Activated T-cell treated with anti-CD3 and anti-CD28 coated beads for 4 hours (primary cell): ENCODE measurements at places on chromosomes 3 and 15.

DNA sequence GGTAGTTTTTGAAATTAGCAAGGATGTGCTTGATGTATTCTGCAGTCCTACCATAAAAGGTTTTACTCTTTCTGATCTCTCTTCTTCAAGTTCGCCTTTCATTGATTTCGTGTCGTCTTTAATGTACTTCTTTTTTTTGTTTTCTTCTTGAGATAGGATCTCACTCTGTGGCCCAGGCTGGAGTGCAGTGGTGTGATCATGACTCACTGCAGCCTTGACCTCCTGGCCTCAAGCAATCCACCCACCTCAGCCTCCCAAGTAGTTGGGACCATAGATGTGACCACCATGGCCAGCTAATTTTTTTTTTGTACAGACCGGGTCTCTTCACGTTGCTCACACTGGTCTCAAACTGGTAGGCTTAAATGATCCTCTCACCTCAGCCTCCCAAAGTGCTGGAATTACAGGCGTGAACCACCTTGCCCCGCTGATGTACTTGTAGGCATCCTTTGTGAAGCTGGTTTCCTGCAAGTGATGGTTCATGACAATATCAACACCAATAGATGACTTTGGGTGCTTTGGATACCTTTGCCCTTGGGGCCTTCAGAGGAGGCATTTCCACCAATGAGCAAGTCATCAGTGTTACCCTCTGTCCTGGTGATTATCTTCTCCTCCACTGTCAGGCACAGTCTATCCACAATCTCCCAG is 28.9 kb upstream of the RNF7 start:
- no peak for DNase-seq

DNA sequence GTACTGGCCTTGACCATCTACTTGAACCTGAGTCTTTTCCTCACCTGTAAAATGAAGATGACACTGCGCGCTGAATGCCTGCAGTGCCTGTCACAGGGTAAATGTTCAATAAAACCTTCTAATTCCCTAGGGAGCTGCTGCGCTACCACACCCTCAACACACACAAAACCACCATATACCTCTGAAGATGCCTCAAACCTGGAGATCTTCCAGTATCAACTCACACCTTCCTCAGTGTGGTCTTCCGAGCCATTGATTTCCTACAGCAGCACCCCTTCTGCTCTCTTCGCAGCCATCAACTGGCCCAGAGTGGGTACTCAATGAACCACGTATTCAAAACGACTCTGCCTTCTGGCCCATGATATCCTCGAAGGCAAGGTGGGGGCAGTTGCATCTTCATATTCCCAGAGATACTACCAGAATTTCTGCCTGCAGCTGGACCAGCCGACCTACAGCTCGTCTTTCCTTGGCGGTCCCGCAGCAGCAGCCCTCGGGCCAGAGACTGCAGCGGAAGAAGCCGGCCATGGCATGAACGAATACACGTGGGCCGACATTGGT is 695 bp downstream of the RPL32 start:
- DNase-seq = no peak

GRCh38 chr3:74534611-74535010 is 79.8 kb downstream of the CNTN3 start:
- no peak for DNase-seq

- no peak for DNase-seq
These were observed 9.5 kb downstream of the CLDN18 start for GRCh38 chr3:138019281-138020069.

GRCh38 chr3:88343264-88343663 is 193.5 kb downstream of the C3orf38 start:
- DNase-seq = no peak

- peak; percentile 30 for DNase-seq
These were observed 72.6 kb upstream of the TNFSF10 start for GRCh38 chr3:172595664-172596393.

DNA sequence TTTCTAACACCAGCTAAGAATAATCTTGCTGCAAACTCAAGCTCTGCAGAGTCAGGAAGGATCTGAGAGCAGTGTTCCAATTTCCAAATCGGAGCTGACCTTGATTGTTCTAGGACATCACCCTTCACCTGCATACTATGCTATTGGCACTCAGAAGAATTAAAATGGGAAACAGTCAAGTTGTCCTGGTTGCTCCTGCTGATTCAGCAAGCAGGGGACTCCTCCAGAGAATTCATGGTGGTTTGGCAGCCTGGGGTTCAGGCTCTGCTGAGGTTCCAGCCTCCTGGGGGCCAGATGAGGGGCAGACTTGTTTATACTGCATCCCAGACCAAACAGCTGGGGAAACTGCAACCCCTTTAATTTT is 213.7 kb upstream of the ADAMTS9 start:
- DNase-seq = no peak

DNA sequence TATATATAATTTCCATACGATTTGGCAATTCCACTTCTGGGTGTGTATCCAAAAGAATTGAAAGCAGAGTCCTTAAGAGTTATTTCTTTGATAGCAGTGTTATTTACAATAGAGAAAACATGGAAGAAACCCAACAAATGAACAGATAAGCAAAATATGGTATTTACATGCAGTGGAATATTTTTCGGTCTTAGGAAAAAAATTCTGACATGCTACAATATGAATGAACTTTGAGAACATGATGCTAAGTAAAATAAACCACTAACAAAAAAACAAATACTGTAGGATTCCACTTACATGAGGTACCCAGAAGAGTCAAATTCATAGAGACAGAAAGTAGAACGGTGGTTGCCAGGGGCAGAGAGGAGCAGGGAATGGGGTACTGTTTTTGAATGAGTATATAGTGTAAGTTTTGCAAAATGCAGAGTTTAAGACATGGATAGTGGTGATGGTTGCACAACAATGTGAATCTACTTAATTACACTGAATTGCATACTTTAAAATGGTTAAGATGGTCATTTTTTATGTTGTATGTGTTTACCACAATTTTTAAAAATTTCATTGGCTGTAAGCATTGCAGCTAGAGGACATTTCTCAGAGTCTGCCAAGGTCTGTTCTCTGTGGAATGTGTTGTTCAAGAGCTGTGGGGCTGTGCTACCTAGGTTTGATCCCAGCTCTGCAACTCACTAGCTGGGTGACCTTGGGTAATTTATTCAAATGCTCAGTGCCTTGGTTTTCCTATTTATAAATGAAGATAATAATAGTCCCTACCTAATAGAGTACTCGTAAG is 122.1 kb downstream of the MEX3B start:
- DNase-seq = no peak

DNA sequence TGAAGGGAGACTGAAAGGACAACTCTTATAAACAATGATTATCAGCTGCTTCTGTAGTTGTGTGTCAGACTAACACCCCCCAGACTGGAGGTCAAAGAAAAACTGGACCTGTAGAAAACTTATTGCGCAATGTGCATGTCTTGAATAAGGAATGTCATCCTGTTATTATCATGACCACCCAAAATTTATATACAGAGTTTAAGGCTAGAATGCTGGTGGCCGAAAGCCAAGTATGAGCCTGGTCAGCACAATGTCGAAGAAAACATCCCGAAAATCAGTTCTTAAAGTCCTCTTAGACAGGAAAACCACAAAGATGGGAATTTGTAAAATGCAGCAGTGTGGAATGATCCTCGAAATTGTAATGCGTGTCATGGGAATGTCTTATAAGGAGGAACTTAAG is 29.3 kb downstream of the RFTN1 start:
- no peak for DNase-seq

GRCh38 chr15:41932511-41933289 is 38.8 kb upstream of the SPTBN5 start:
- DNase-seq = no peak

DNA sequence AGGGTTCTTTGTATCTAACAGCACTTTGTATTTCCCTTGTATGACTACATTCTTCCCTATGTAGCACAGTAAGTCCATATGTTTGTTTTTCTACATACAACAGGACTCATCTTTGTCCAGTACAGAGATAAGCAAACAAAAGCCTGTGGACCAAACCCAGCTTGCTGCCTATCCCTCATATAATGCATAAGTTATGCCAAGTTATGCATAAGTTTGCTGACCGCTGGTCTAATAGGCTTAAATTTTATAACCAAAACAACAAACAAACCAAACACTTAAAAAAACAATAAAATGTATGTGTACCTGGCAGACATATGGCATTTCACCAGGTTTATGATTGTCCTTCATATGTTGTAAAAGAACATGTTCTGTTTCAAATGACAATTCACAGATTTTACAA is 56.0 kb downstream of the ZNF280D start:
- DNase-seq = no peak

DNA sequence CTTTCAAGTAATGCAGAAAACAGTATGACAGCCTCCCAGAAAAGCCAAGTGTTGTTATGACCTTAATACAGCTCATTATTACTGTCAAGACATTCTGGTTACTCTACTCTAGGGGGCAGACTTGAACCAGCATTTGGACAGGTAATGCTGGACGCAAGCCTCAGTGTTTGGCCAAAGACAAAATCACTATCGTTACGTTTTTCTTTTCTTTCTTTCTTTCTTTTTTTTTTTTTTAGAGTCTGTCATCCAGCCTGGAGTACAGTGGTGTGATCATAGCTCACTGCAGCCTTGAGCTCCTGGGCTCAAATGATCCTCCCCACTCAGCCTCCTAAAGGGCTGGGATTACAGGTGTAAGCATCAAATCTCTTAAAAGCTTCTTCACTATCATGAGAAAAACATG is 29.4 kb upstream of the TMEM45A start:
- DNase-seq = no peak

- DNase-seq = no peak
These were observed 138.0 kb downstream of the DUT start for GRCh38 chr15:48469271-48469670.

DNA sequence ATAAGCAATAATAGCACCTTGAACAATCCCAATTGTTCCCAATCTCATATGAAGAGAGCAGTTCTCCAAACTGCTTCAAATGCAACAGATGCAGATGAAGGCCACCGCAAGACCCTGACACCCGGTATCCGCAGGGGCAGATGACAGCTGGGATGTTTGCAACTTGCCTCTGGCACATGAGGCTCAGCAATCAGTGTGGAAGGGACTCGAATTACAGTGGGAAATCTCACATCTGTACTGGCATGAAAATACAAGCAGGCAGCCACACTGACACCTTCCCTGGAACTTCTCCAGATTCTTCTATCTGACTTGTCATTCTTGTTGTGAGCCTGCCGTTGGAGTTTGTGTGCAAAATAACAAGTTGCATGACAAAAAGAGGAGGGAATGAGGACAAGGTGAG is 68.8 kb downstream of the WDR76 start:
- no peak for DNase-seq

DNA sequence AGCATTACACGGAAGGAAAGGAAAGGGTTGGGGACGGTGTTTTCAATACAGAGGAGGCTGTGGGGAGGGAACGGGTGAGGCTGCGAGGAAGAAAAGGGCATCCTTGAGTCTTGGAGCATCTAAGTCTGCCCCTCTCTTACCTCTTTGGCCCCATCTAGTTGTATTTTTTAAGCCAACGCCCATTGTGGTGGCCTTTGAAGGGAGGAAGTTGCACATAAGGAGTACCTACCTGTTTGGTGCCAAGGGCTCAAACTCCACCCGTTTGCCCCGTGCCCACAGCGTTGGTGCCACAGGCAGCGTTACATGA is 146.1 kb upstream of the UMPS start:
- DNase-seq = no peak

- DNase-seq = no peak
These were observed 18.8 kb downstream of the PCSK6 start for GRCh38 chr15:101470548-101471239.

GRCh38 chr3:188194332-188194731 is 40.4 kb downstream of the LPP start:
- no peak for DNase-seq

DNA sequence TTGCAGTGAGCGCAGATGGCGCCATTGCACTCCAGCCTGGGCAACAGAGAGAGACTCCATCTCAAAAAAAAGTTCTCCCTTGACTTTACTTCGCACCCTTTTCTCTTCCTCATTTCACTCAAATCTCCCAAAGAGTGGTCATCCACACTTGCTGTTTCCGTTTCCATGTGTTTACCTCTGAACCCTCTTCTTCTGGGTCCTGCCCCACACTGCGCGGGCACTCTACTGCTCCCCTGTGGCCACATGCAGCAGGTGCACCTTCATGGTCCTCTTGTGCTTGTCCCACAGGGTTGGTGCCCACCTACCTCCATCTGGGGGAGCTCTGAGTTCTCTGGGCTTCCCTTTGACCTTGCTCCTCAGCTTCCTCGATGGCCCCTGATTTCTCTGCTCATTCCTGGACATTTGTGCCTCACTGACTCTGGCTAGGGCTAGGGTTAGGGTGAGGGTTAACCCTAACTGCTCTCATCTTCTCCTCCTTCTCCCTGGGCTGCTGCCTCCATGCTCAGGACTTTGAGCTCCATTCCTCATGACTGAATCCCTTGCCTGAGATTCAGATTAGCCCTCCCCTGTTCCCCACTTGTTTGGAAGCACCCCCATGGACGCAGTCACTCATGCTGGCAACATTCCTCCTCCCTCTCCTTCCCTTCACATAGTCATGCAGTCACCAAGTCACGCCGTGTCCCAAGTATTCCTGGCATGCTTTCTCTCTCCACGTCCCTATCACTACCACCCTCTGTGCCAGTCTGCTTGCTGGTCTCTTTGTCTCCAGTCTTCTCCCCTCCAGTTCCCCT is 26.6 kb upstream of the KY start:
- DNase-seq = no peak

GRCh38 chr3:14392803-14393319 is 9.5 kb upstream of the SLC6A6 start:
- no peak for DNase-seq

- no peak for DNase-seq
These were observed 152.0 kb upstream of the PEX5L start for GRCh38 chr3:180188512-180189309.

GRCh38 chr3:72964633-72965032 is 32.0 kb upstream of the PPP4R2 start:
- DNase-seq = no peak

GRCh38 chr15:89837134-89837829 is 22.6 kb upstream of the ANPEP start:
- DNase-seq = no peak

- DNase-seq = no peak
These were observed 30.8 kb downstream of the SH3GL3 start for GRCh38 chr15:83477808-83478537.

DNA sequence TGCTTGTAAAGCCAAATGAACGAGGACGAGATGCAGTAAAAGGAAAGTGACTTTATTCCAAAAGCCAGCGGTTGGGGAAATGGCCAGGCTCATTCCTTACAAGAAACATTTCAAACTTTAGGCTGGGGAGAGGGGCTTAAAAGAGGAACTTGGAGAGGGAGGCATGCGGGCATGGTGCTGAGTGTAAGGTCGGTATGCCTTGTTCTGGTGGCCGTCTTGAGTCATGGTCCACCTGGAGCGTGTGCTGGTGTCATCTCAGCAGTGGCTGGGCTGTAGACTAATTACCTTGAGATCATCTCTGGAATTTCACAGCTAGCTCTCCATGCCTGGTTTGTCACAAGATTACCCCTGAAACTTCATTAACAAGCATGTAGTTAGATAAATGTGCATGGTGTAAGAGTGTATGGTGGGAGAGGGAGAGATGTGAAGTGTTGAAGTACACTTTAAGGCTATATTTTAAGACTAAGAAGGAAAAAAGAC is 156.4 kb upstream of the PFN2 start:
- no peak for DNase-seq

GRCh38 chr3:156300371-156300770 is 180.0 kb downstream of the KCNAB1 start:
- DNase-seq = no peak

- no peak for DNase-seq
These were observed 57.2 kb upstream of the CACNA2D3 start for GRCh38 chr3:54065140-54065539.

- DNase-seq = no peak
These were observed 24.5 kb upstream of the GMNC start for GRCh38 chr3:190886945-190887344.

GRCh38 chr3:20669184-20669583 is 483.2 kb upstream of the SGO1 start:
- DNase-seq = no peak
